ENCODE measurements at places on chromosomes 6 and 20.
A peak's percentile ranks its signal among the peaks of the same experiment; 100 is the strongest.

DNA sequence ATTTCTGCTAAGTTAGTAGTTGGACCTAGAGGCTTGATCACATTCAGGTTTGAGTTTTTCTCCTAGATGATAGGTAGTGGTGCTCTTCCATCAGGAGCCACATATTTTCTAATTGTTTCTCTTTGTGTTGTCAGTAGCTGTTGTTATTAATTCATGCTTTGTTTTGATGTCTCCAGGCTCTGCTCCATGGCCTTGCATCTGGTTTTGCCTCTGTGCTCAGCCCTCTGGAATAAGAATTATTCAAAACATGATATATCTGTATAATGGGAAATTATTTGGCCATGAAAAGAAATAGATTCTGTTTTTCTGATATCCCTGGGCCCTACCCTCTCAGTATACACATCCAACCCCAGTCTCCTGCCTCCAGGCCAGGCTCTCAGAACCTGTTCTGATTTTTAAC lies 184.8 kb downstream of the CDC5L start:
- DNase-seq: no peak

GRCh38 chr20:21053002-21053762 lies 53.0 kb downstream of the LINC00237 start:
- DNase-seq: no peak

- DNase-seq: no peak
These were observed 1.9 kb upstream of the HMGA1 start for GRCh38 chr6:34234667-34235306.

GRCh38 chr6:159966981-159967380 lies 1.9 kb upstream of the IGF2R start:
- no peak for DNase-seq

DNA sequence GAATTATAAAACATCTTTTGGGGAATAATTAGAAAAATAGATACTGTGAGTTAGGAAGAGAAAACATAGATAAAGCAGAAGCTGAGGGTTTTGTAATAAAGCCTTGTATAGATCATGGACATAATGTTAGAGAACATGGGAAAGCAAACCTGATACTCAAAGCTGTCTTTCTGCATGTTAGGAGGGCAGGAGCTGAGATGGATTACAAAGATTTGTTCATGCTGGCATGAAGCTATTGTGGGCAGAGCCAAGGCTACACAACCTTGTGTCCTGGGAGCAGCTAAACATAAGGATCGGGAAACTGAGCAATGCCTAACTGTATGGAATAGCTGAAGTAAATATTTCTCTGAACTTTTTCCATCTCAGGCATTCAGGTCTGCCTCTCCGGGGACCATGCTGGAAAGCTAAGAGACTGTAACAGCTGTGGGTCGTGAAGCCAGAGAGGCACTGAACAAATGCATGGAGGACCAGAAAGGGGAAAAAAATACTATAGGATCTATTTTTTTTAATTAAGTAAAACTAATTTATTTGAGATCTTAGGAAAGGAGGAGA lies 28.2 kb upstream of the CNKSR3 start:
- DNase-seq: no peak

- no peak for DNase-seq
These were observed 17.1 kb downstream of the OR2B2 start for GRCh38 chr6:27894839-27895762.

GRCh38 chr6:21354805-21355238 lies 238.7 kb upstream of the SOX4 start:
- DNase-seq: no peak

- peak; percentile 38 for DNase-seq
These were observed 202.2 kb upstream of the CCN2 start for GRCh38 chr6:132153221-132153898.

GRCh38 chr6:31794866-31795615 lies 511 bp downstream of the VARS1 start:
- DNase-seq: no peak

GRCh38 chr6:15110726-15111354 lies 135.0 kb upstream of the JARID2 start:
- DNase-seq: no peak

- no peak for DNase-seq
These were observed 2.4 kb upstream of the FOXA2 start for GRCh38 chr20:22586645-22587310.

GRCh38 chr20:59559863-59560262 lies 44.5 kb upstream of the PHACTR3 start:
- no peak for DNase-seq

DNA sequence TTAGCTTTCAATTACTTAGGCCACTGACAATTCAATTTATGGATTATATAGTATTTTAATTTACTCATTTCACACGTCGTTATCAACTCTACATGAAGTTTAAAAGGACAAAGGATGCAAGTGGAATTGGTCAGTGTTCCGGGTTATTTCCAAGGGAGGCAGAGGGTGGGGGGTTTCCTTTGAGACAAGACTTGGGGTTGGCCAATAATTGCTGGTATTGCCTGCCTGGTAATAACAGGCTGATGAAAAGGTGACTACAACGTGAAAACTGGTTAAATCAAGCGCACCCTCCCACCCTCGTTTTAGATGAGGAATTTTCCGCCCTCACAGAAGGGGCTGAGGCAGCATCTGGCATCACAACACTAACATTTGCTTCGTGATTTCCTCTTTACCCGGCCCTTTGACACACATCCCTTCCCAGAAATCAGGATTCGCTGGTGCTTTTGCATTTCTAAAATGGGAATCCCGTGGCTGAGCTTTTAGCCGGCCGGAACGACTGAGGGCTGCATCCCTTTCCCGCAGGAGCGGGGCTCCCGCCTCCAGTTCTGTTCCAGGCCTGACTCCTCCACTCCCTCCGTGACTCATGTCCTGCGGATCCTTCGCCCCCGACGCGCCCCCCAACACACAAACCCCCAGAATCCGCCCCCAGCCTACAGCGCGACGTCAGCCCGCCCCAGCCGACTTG lies 999 bp upstream of the PIM1 start:
- DNase-seq: peak; percentile 56

GRCh38 chr6:158825038-158825950 lies 6.1 kb upstream of the EZR start:
- DNase-seq: no peak

GRCh38 chr6:105270511-105270910 lies 90.7 kb upstream of the POPDC3 start:
- no peak for DNase-seq

- DNase-seq: no peak
These were observed 33.7 kb upstream of the PLEKHG1 start for GRCh38 chr6:150565945-150566344.

DNA sequence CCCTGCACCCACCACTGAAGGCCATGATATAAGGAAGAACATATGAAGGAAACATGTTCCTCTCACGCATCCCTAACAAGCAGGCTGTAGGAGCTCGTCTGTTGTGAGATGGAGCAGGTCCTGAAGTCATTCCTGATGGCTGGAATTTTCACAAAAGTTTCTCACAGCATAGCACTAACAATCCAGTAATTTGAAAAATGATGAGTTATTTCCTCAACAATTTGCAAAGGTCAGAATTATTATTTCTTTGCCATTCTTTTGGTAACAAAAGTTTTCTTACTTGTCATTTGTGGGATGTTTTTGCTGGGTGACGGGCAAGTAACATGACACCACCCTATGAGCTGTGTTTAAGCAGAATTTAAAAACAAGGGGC lies 27.6 kb upstream of the FRMD1 start:
- no peak for DNase-seq

- no peak for DNase-seq
These were observed 520.9 kb upstream of the CITED2 start for GRCh38 chr6:139895205-139895793.

DNA sequence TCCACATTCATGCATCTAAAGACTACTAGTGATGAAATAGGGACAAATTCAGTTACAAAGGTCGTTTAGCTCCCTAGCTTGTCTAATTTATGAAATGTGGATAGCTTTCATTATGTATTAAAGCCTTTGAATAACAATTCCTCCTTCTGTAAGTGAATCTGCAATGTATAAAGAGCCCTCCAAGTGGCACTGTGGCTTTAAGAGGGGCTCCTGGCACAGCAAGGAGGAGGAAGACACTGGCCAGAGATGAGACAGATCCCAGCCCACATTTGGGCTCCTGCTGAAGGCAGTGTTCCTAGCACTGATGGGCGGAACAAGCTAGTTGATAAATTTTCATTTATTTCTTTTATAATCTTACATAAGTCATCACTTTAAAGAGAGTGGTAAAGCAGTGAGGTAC lies 17.6 kb upstream of the FUCA2 start:
- DNase-seq: no peak

- DNase-seq: no peak
These were observed 19.3 kb downstream of the SULF2 start for GRCh38 chr20:47765691-47766594.

DNA sequence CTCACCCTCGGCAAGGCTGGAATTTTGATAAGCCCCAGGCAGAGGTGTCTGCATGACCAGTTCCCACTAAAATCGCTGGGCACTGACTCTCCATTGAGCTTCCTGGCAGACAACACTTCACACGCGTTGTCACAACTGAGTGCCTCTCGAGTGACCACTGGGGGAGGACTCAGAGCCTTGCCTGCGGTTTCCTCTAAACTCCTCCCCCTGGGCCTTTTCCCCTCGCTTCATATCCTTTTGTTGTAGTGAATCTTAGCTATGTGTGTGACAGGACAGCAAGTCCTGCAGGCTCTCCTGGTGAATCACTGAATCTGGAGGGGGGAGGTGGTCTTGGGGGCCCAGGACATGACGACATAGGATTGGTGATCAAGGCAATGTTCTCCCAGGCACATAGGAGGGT lies 670.8 kb downstream of the PRKN start:
- DNase-seq: peak; percentile 95

DNA sequence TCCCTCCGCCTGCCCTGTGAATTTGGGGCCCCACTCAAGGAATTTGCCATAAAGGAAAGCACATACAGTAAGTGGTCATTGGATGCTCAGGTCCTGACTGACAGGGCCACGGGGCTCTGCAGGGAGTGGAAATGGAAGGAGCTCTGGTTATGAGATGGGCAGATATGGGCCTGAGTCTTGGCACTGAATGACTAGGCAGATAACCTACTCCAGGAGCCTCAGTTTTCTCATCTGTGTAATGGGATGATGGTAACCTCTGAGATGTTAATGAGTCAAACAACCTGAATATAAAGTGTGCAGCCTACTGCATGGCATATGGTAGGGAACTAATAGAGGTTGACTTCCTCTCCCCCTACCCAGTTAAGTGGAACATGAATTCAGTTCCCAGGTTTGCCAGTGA lies 56.4 kb upstream of the NAA20 start:
- no peak for DNase-seq

GRCh38 chr6:118720125-118720473 lies 68.7 kb upstream of the CEP85L start:
- DNase-seq: no peak

DNA sequence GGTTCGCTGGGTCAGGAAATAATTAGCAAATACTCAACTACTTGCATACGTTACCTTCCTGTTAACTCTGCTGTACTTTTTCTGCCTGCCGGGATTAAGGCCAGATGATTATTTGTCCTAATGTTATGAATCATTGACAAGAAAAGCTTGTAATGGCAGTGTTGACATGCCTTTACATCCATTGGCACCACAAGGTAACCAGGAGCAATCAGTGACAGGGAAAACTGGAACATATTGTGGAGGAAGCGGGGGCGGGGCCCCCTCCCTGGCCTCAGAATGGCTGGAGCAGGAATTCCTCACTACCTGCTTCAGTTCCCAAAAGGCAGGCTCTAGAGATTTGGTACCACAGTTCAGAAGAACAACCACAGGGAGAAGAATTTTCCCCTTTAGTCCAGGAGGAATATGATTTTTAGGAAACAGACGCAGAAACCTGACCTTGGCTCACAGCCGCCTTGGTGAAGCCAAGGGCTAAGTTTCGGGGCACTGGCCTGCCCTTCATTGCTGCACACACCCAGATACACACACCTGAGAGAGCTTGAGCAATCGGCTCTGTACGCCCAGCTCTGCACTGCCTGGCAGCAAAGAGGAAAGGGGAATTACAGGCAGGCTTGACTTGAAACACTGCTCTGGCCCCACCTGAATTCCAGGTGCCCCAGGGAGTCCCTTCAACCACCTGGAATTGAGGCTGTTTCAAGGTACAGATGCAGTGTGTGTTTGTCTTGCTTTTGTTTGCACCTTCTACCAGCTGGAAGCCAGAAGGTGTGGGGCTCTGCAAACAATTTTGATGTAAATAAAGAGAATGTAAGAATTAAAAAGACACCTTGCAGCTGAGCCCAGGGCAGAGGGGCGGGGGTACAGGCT lies 89.8 kb downstream of the MYB start:
- no peak for DNase-seq

DNA sequence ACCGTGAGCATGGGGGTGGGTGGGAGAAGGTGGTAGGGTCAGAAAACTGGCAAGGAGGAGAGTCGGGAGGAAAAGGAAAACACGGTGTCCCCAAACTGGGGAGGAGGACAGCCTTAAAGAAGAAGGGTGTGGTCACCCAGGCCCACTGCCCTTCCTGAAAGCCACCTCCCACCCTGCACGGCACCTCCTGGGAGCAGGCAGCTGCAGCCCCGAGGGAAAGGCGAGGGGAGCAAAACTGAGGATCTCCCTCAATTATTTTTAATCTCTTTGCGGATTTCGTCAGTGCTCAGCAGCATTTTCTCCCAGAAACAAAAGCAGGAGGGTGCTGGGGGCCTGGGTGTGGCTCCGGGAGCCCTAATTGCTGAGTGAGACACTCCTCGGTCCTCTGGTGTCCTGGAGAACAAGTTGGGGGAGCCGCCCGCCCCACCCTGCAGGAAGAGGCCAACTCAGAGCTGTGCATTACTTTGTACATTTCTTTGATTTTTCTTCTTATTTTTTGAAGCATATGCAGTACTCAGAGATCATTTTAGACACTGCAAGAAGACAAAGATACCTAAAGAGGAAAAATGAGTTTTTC lies 56.4 kb downstream of the RIOK1 start:
- no peak for DNase-seq

GRCh38 chr20:10786678-10787077 lies 112.9 kb upstream of the JAG1 start:
- no peak for DNase-seq

- DNase-seq: no peak
These were observed 164.8 kb upstream of the BMP5 start for GRCh38 chr6:56040223-56040622.

DNA sequence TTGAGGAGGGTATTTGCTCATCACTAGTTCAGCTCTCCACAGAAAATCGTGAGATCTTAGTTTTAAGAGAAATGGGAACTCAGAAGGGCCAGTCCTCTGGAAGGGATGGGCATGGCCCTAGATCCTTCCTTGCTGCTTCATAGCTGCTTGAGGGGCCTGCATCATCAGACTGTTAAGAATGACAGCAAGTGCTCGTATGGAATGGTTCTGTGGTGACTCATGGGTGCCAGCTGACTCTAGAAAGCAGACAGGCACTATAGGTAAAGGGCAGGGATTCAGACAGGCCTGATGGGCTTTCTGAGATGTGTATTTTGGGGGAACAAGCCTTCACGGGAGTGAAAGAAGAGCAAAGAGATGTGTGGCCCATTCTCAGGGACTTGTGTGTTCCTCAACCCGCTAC lies 90.8 kb downstream of the MYLK4 start:
- peak; percentile 34 for DNase-seq

- DNase-seq: no peak
These were observed 7.4 kb downstream of the ATF6B start for GRCh38 chr6:32120573-32121059.

DNA sequence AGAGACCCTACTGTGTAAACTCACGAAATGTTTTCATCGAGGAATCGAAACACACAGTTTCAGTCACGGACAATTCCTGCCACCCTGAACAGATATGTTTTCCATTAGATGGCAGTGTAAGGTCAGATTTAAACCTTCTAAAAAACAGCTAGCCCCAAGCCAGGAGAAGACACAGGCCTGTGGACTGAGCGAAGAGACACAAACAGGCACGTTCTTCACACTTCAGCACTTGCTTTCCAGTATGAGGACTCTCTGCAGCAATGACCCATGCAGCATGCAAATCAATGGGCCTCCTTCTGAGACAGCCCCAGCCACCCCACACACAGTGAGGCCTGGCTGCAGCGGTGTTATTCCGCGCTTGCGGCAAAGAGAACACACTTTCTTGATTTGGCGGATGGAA lies 31.9 kb downstream of the HUS1B start:
- DNase-seq: no peak
